ENCODE measurements at places on chromosomes 16 and 17.

DNA sequence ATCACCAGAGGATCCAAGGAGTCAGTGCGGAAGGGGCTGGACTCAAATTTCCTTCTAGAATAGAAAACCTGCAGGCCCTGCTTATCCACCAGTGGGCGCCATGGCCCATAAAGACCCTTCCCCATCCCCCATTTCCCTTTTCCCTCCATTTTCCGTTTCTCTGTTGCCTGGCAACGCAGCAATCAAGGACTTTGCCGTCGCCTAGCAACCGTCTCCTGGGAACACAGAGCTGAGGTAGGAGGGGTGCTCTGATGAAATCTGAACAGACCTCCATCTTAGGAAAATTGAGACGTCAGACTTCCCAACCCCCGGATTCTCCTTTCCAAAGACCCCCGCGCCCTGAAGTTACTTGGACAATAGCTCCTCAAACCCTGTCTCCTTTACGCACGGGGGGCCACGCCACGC, 5.7 kb downstream of the DLG4 start:
- no peak for DNase-seq

DNA sequence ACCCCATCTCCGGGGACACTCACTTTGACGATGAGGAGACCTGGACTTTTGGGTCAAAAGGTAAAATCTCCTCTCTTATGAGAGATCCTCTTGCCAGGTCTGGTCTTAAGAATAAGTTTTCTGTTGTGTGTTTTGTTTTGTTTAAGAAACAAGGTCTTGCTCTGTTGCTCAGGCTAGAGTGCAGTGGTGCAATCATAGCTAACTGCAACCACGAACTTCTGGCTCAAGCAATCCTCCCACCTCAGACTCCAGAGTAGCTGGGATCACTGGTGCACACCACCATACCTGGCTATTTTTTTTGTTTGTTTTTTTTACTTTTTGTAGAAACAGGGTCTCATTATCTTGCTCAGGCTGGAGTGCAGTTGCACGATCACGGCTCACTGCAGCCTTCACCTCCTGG, 4.1 kb downstream of the MMP25 start:
- DNase-seq = no peak

DNA sequence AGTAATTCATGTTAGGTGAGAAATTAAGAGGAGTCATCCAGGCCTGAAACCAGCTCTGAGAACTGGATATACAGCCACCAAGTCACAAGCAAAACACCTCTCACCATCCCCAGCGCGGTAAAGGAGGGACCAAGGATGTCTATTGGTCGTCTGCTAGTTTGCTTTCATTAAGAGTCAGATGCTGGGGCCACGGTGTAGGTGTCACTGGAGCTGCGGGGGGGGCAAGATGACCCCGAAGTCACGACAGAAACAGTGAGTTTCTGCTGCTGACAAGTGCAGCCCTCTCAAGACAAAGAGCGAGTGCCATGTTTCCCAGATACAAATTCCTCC, 790 bp downstream of the NCBP3 start:
- no peak for DNase-seq

DNA sequence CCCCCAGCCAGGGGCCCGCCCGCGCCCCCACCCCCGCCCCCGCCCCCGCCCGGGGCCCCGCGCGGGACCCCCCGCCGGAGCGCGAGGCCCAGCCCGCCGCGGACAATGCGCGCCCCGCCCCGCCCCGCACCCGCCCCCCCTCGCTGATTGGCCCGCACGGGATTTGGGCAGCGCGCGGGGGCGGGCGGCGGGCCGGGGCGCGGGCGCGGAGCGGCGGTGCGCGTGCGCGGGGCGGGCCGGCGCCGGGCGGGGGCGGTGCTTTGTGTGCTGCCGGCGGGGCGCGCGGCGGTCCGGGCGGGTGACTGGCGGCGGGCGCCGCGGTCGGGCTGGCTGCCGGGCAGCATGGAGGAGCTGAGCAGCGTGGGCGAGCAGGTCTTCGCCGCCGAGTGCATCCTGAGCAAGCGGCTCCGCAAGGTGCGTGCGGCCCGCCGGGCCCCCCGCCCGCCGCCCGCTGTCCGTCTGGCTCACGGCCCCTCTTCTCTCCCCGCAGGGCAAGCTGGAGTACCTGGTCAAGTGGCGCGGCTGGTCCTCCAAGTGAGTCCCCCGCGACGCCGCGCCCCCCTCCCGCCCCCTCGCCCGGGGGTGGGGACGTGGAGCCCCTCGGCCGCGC, at the start of gene CBX2:
Gene CBX2, plus strand, starts transcription at position 255 of the 610 bp plus-strand sequence. Its CDS starts 88 bp downstream, at position 343.
- DNase-seq = no peak

DNA sequence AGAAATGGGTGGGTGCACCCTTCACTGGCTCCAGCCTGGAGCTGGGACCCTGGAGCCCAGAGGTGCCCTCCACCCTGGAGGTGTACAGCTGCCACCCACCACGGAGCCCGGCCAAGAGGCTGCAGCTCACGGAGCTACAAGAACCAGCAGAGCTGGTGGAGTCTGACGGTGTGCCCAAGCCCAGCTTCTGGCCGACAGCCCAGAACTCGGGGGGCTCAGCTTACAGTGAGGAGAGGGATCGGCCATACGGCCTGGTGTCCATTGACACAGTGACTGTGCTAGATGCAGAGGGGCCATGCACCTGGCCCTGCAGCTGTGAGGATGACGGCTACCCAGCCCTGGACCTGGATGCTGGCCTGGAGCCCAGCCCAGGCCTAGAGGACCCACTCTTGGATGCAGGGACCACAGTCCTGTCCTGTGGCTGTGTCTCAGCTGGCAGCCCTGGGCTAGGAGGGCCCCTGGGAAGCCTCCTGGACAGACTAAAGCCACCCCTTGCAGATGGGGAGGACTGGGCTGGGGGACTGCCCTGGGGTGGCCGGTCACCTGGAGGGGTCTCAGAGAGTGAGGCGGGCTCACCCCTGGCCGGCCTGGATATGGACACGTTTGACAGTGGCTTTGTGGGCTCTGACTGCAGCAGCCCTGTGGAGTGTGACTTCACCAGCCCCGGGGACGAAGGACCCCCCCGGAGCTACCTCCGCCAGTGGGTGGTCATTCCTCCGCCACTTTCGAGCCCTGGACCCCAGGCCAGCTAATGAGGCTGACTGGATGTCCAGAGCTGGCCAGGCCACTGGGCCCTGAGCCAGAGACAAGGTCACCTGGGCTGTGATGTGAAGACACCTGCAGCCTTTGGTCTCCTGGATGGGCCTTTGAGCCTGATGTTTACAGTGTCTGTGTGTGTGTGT, 46.8 kb downstream of the IL21R start:
- no peak for DNase-seq

DNA sequence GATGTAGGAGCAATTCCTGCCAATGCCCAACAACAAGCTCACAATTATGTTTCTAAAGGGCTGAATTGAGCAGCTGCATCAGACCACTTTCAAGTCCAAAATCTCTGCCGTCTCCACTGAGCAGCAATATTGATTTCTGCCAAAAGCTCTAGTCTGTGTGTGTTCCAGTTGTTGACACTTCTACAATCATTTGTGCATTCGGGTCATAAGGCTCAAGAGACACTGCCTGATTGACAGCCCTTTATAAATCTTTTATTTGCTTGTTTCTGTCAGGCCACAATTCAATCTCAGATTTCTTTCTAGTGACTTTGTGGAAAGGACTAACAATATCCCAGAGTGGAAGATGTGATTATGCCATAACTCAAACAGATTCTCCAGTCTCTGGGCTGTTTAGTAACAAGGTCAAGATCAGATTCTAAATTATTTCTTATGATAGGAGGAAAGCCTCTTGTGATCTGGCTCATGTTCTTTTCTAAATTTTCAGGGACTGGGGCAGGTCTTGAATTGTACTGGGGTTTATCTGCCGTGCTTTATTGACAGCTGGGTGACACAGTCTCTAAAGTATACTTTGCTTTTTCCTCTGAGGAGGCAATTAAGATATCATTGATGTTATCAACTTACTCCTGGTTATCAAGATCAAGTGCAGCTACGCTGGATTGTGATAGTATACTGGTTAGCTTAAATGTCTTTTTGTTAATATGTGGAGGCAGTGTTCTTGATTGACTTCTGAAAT, 377.1 kb downstream of the CNTNAP4 start:
- DNase-seq = no peak

DNA sequence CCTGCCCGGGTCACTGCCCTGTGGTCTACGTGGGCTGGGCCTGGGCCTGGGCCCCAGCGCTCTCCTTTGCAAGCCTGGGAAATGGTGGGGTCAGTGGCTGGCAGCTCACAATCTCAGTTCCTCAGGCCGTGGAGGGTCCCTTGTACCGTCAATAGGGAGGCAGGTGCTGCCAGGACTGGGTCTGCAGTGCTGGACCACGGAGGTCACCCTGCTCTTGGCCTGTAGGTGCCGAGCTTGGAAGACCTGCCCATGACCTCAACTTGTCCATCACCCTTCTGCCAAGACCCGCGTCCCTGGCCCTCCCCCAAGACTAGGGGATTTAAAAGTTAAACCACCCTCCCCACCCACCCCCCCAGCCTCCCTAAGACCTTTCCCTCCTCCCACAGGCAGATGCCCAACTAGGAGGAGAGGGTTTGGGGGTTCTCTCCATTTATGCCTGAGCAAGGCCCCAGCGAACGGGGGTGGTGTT, 2.5 kb downstream of the TBX2 start:
- no peak for DNase-seq

DNA sequence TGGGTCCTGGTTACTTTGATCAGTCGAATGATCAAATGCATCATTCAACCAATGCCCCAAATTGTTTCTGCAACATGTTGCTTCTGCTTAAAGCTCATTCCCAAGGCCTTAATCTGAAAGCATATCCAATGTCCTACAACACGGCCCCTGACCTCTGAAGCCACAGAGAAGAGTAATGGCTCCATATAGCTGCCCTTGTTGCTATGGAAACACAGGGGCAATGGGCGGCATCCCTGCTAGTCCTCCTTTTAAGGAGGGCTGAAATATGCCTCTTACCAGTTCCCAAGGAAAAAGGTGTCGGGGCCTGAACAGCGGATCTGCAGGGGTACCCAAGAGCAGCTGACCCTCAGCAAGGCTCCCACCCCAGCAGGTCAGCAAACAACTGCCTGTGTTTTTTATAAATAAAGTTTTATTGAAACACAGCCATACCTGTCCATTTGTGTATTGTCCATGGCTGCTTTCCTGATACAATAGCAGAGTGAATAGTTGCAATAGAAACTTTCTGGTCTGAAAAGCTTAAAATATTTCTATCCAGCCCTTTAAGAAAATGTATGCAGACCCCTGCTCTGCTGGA, 210.4 kb downstream of the XYLT1 start:
- DNase-seq = no peak

GRCh38 chr17:40417258-40417608, 463 bp downstream of the TOP2A start:
- DNase-seq = no peak

DNA sequence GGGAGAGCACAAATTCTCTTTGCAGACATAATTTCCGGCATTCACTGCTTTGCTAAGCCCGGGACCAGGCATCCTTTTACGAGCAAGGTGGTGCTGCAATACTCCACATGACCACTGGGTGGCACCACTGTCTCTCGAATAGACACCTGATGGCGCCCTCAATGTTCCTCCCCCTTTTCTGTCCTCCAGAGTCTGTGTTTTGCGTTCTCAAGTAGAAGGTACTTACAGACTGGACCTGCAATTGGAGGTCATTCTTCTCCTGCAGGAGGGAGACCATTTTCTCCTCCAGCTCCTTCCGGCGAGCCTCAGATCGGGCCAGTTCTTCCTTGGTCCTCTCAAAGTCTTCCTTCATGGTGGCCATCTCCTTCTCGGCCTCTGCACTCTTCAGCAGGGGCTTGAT, 45.2 kb downstream of the MYH13 start:
- peak; percentile 18 for DNase-seq
